Activated T-cell treated with anti-CD3 and anti-CD28 coated beads, Interleukin-2, amount 50 U/mL, for 48 hours (primary cell): ENCODE measurements at places on chromosomes 5 and 9.

DNA sequence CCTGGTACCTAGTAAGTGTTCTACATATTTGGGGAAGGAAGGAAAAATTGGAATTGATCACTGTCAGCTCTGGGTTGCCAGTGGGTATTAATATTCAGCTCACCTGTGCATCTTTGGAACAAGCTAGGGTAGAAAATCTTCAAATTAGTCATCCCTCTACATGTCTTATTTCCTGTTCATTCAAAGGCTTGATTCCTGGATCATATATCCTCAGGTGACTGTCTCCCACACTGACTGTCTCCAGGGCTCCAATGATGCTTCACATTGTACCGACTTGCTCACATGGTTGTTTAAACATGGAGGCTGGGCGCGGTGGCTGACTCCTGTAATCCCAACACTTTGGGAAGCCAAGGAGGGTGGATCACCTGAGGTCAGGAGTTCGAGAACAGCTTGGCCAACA, 11.6 kb upstream of the SUSD1 start:
- no peak for DNase-seq

- no peak for DNase-seq
Observed at GRCh38 chr9:84368601-84369000, 28.0 kb upstream of the SLC28A3 start.

- DNase-seq, result no peak
Observed at GRCh38 chr5:57842364-57843058, 359.9 kb upstream of the ACTBL2 start.

DNA sequence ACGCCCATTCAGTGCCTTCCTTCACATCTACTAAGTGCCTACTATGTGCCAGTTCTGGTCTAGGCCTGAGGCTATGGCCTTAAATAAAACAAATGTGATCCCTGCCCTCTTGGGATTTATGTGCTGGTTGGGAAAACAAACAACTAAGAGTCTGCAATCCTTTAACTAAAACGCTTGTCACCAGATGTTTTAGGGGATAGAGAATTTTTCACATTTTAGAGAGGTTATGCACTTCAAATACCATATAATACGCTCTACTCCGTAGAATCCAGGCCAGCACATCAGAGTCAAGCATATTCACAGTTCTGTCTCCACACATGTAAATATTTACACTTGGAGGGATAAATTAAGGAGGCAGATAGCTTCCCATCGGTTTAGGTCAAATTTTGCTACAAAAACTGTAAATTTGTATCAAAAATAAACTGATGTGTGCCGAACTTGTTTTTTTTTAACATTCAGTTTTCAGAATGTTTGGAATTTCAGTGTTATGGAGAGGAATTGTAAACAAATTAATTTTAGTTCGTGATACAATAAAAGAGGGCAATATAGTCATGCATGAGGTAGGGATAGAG, 22.0 kb upstream of the ADRA1B start:
- no peak for DNase-seq

DNA sequence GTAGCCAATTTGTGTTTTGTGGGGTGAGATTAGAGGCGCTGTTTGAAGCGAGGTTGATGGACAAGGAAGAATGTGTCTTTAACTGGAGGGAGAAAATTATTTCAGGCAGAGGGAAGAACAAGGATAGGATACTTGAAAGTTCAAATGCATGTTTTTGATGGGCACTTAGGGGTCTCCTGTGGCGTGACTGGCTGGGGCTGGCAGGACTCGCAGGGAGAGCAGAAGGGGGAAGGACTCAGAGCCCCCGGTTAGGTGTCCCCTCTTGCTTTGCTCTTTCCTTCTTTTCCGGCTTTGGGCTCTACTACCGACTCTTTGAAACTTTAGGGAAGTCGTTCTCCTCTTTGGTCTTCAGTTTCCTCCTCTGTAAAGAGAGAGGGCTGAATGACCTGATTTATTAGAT, 12.1 kb downstream of the GRAMD2B start:
- no peak for DNase-seq

GRCh38 chr5:1262381-1262780, 32.5 kb downstream of the TERT start:
- DNase-seq, result no peak

DNA sequence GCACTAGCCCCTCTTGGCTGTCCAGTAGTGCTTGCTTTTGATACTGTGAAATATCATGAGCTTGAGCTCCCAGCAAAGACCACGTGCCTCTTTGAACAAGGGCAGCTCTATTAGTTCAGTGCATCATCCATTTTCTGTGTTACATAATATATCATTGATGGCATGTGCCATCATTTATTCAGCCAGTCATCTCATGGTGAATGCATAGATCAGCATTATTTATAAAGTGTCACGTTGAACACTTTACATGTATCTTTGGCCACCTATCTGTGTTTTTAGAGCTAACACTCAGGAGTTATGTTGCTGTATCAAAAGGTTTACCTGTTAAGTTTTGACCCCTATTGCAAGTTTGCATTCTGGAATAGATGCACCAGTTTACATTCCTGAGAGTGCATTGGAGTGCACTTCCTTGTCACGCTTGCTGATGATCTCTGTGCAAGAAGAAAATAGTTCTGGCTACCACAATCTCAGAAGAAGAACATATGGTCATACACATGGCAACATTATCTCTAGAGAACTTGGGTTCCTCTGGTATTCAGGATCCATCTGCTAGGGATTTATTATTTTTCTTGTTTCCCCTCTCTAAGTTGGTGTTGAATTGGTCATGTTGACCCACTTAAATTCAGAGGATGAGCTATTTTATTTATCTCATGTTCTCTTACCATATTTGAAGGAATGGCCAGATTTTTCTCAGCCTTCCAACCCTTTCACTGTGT, 120.9 kb downstream of the SH3GL2 start:
- no peak for DNase-seq

- peak; percentile 9 for DNase-seq
Observed at GRCh38 chr5:132238901-132239500, 11.3 kb upstream of the P4HA2 start.

DNA sequence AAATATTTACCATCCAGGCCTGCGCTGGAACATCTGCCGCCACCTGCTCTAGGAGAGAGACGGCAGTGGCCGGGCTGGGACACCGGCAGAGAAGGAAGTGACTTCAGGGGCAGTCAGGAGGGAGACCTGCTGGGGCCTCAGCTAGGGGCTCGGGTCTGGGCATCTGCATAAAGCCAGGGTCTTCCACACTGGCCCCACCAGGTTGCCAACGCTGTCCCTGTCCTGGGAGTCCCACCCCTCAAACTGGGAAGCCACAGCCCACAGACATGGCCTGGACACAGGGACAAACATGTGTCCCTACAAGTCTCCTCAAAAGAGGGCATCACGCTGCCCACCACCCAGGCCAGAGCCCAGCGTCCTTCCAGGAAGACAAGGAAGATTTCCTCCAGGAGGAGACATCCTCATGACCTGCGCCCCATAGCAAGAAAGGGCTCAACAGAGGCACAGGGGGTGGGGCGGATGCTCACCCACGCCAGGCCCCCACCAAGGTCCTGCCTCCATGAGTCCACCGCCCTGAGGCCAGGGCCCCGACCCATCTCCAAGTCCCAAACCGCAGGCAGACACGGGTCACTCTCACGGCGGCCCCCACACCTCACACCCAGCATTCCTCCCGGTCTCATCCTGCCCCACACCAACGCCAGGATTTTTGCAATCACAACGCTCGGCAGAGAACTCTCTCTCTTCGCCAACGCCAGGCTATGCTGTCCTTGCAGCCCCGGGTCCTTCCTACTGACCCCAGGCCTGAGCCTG, 9.0 kb downstream of the VAV2 start:
- DNase-seq, result no peak
